ENCODE measurements at places on chromosomes 3 and 15. TPM values are rescaled to one million over a fixed set of nuclear protein-coding genes. Genes with fewer than 3 reads are reported as not detected.

GRCh38 chr15:69612112-69612511 lies 159.5 kb downstream of the RPLP1 start:
- no peak for DNase-seq

DNA sequence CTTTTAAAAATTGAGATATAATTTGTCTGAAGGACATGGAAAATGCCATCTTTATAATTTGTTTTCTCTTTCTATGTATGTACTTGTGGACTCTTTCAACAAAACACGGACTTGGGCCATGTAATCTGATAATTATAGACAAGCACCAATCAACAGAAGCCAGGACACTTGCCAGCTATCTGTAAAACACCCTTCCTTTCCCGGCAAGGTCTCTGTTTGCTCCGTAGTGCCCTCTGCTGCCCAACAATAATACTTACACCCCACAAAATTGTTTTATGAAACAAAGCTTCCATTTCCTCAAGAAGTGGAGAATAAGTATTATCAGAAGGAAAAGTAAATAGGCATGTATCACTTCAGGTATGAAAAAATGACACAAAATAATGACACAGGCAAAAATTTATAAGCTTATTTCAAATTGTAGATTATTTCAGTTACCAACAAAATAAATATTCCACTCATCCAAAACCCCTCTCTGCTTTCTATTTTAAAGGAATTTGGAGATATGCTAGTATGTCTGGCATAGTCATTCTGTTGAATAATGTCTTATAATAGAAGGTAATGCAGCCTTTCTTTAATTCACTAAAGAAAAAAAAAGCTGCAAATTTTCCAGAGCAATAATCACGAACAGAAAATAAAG lies 32.8 kb downstream of the MYH15 start:
- peak; percentile 81 for DNase-seq

DNA sequence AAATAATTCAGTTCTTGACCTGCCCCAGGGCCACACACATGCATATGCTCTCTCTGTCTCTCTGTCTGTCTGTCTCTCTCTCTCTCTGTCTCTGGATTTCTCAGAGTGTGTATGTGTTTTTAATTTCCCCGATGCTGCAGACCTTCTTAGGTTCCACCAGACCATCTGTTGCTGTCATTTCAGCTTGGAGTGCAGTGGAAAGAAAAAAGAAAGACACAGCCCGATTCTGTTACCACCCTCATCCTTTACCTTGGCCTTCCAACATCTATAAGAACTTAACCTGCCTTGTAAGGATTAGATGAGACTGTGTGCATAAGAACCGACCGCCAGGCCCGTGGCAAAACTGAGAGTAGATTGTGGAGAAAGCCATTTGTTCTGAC lies 9.7 kb upstream of the PGPEP1L start:
- DNase-seq = no peak

DNA sequence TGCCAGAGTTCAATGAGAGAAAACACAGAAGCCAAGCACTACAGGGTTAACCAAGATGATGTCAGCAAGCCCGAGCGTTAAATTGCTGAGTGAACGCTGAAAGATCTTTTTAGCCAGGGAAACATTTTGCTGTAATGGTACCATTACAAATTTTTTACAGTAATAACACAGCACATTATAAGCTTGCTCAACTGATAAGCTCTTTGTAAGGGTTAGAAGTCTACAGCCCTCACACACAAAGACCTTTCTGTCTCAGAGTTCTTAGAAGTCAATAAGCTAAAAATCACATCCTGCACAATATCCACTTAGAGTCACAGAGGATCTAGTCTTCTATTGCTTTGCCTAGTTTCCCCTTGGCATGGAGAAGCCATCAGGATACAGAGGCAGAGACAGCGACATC lies 29.9 kb downstream of the CHSY1 start:
- DNase-seq = no peak

- no peak for DNase-seq
Observed at GRCh38 chr3:139811331-139811730, 123.7 kb upstream of the CLSTN2 start.

GRCh38 chr3:197356275-197356674 lies 57.9 kb upstream of the DLG1 start:
- DNase-seq = no peak

DNA sequence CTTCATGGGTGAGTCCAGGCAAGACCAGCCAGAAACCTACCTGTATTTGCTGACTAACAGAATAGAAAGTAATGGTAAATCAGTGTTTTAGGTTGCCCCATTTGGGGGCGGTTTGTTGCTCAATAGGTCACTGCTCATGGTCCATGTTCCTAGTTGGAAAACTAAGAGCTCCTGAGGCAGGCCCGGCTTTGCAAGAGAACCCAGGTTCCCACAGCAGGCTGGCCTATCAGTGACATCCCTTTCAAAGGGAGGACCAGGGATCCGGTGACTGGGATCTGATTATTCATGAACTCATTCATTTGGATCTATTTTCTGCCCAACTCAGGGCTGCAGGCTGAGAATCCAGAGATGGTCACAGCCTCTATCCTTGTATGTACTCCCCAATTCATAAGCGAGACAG lies 163.9 kb downstream of the WNT7A start:
- no peak for DNase-seq

GRCh38 chr3:10363935-10364334 lies 43.0 kb upstream of the SEC13 start:
- no peak for DNase-seq

DNA sequence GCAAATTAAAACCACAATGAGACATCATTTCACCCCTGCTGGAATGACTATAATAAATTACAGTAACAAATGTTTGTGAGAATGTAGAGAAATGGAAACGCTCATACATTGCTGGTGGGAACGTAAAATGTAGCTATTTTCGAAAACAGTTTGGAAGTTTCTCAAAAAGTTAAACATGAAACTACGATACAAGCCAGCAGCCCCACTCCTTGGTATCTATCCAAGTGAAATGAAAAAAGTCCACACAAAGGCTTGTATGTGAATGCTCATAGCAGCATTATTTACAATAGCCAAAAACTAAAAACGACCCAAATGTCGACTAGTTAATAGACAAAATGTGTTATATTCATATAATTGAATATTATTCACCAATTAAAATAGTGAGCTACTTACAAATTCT lies 22.9 kb upstream of the CFAP20DC start:
- no peak for DNase-seq

- DNase-seq = no peak
Observed at GRCh38 chr3:62503516-62503915, 130.2 kb upstream of the FEZF2 start.

- DNase-seq = no peak
Observed at GRCh38 chr3:56795829-56796185, 5.9 kb downstream of the ARHGEF3 start.

- no peak for DNase-seq
Observed at GRCh38 chr15:95363646-95364045, 966.9 kb upstream of the NR2F2 start.

GRCh38 chr3:125238759-125239158 lies 26.2 kb upstream of the SLC12A8 start:
- DNase-seq = no peak

GRCh38 chr3:94106268-94106667 lies 43.4 kb downstream of the NSUN3 start:
- no peak for DNase-seq

- no peak for DNase-seq
Observed at GRCh38 chr15:51505251-51505650, 117.3 kb downstream of the DMXL2 start.

ADAMTS17 gene
- not detected for total RNA-seq

GPR87 gene
- total RNA-seq = not detected

GOLGA6B gene
- not detected for total RNA-seq

CAMP gene
- total RNA-seq = 100 TPM

MOBP gene
- not detected for total RNA-seq

NLGN1 gene
- total RNA-seq = not detected

CHDH gene
- not detected for total RNA-seq

MORC1 gene
- not detected for total RNA-seq

EPHB1 gene
- total RNA-seq = 24.1 TPM

All from Karpas-422 (cell line).